ENCODE measurements at places on chromosomes 7 and 10.
A peak's percentile ranks its signal among the peaks of the same experiment; 100 is the strongest.

DNA sequence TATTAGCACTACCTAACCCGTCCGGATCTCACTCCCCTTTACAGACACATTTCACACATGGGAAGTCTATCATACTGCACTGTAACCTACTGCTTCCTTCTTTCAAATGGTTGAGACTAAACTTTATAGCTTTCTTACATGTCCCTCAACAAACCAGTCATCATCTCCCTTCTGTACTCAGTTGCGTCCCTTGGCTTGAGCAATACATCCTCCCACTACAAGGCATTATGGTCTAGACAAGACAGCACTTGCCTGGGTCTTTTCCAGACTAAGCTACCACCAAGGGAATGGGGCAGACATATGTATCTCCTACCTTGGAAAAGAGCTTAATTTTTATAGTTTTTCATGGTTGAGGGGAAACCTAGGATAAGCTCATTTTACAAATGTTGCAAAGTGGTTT is 575.2 kb downstream of the KCNMA1 start:
- no peak for DNase-seq

GRCh38 chr10:69901628-69902505 is 100.2 kb downstream of the COL13A1 start:
- peak; percentile 54 for DNase-seq

- DNase-seq = no peak
Observed at GRCh38 chr10:121811386-121811785, 116.4 kb downstream of the ATE1 start.

- no peak for DNase-seq
Observed at GRCh38 chr7:151858456-151858855, 18.5 kb downstream of the PRKAG2 start.

DNA sequence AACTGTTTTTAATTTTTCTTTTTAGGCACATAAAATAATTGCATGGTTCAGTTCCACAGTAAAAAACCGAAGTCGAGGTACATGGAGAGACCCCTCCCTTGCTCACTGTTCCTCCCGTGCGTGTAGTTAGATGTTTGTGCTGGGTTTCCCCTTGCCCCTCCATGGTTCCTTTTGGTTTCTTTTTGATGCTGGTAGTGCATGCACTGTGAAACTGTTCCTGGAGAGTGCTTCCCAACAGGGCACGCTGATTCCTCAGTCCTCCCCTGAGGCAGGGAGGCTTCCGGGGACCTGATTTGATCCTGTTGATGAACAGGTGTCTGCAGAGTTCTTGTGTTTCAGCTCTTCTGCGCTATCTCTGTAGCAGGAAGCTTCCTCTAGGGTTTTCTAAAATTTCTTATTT is 69.5 kb downstream of the ADCY1 start:
- no peak for DNase-seq

DNA sequence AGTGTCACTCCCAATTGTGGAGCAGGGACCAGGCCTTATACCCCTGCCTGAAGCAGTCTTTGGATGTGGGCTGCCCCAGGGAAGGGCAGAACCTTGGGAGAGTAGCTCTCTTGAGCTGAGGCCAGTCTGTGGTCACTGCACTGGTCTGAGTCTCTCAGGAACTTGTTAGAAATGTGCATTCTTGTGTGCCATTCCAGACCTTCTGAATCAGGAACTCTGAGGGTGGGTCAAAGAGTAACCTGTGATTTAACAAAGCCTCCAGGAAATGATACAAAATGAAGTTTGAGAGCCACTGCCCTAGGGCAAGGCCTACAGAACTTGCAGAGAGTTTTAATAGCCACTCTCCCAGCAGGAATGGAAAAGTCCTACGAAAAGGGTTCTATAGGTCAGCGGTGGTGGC is 68.1 kb downstream of the LYZL1 start:
- DNase-seq = no peak

Measured in MG63 (cell line).